Ascending aorta (tissue), 2 donors: ENCODE measurements at places on chromosomes 6 and 20. TPM values are rescaled to one million over a fixed set of nuclear protein-coding genes. Genes with fewer than 3 reads are reported as not detected.

DNA sequence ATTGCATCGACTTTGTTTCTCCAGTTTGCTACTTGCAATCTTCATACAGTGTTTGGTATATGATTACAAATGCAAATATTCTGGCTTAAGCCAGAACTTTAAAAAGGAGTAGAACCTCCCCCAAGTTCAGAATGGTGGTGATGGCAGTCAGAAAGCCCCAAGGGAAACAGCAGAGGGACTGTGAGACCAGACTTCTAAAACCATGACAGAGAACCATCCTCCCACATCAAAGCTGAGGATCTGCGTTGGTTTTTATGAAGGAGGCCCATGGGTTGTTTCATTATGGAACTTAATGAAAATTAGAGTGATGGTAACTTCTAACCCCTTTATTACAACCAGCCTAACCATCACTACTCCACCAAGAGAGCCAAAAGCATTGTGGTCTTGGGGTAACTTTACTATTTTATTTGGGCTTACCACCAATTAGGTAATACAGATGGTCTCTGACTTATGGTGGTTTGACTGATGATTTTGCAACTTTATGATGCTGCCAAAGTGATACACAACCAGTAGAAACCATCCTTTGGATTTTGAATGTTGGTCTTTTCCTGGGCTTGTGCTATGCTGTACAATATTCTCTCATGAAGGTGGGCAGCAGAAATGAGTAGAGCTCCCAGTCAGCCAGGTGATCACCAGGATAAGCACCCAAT, 10.9 kb upstream of the MRS2 start:
- no peak for DNase-seq

- no peak for DNase-seq
Measured at GRCh38 chr6:17928514-17929430, 58.7 kb downstream of the KIF13A start.

DNA sequence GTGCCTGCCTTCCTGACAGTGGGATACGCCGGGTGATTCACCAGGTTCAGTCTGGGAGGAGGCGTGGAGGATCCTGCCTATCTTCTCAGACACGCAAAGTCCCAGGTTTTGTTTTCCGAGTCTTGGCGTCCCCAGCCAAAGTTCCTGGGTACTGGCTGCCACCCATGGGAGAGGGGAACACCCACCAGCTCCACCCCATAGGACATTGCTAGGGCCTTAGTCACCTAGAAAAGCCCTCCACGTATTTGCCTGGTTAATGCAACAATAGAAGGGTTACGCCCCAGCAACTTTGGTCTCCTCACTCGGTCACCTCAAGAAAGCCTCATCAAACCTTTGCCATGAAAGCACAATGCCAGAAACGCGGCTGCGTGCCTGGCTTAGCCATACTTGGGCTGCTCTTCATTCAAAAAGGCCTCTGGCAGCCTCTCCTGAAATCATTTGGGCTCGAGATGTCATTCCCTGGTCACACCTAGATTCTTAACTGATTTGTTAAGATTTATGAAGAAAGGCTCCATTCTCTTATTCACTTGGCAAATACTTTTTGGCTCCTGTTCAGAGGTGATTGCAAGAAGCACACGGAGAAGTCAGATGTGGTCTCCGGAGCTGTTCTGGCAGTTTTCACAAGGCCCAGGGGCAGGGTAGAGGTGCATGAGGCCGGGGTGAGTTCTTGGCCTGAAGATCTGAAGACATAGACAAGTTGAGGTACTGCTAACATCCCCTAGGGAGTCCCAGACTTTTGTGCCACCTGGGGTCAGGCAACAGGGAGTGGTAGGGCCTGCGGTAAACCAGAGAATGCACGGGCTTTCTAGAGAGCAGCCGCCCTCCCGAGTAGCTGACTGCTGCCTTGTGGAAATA, 35.5 kb upstream of the ZNF133 start:
- no peak for DNase-seq

- no peak for DNase-seq
Measured at GRCh38 chr6:163825033-163825432, 410.5 kb downstream of the QKI start.

- DNase-seq: no peak
Measured at GRCh38 chr6:150189122-150189521, 46.3 kb downstream of the PPP1R14C start.

- DNase-seq: no peak
Measured at GRCh38 chr6:134115715-134116074, 63.3 kb upstream of the SLC2A12 start.

CST3 gene
- 2,609 TPM for total RNA-seq

RAB32 gene
- total RNA-seq: 89.2 TPM

POM121L2 gene
- total RNA-seq: not detected

MC3R gene
- not detected for total RNA-seq
